Kidney (tissue), 22 donors: ENCODE measurements at places on chromosomes 12 and 14. TPM values are rescaled to one million over a fixed set of nuclear protein-coding genes. Genes with fewer than 3 reads are reported as not detected.

Gene YARS2
- 15.4 TPM for total RNA-seq

Gene CD4
- total RNA-seq: 38.1 TPM

Gene SLC10A1
- not detected for total RNA-seq

Gene TMEM119
- total RNA-seq: 15.8 TPM

Gene SERPINA9
- not detected for total RNA-seq

Gene LRRC9
- not detected for total RNA-seq

Gene SERPINA3
- 1,762 TPM for total RNA-seq

Gene TUNAR
- 0.82 TPM for total RNA-seq

Gene SLC6A15
- total RNA-seq: 0.28 TPM

Gene PELI2
- 27.6 TPM for total RNA-seq

Gene METAP2
- 65.7 TPM for total RNA-seq

Gene DNAI7
- total RNA-seq: 5.3 TPM

Gene DIO2
- 0.38 TPM for total RNA-seq

Gene MYO1H
- not detected for total RNA-seq

Gene BBS10
- 10.9 TPM for total RNA-seq

Gene ITGB7
- 14.5 TPM for total RNA-seq

Gene FGF6
- not detected for total RNA-seq

Gene WNT1
- total RNA-seq: not detected

Gene IL26
- total RNA-seq: not detected

Gene OAS3
- total RNA-seq: 15.6 TPM

Gene CCDC77
- 6.0 TPM for total RNA-seq

Gene TRIM9
- total RNA-seq: 2.0 TPM

Gene KRT84
- total RNA-seq: not detected

Gene USP44
- total RNA-seq: 2.8 TPM

Gene ARG2
- 19.2 TPM for total RNA-seq

Gene L2HGDH
- 12.5 TPM for total RNA-seq

Gene HOTAIR
- total RNA-seq: 0.76 TPM
